ENCODE measurements at places on chromosomes 16 and 17.

DNA sequence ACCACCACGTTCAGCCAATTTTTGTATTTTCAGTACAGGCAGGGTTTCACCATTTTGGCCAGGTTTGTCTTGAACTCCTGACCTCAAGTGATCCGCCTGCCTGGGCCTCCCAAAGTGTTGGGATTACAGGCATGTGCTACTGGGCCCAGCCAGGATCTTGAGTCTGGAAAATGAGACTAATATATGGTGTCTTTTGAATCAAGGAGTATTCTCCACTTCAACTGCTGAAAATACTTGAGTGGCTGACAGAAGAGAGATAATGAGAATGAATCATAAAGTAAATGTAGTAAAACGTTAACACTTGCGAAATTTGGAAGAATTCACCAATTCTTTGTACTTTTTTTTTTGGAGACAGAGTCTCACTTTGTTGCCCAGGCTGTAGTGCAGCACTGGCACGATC lies 16.6 kb downstream of the SMYD4 start:
- DNase-seq = no peak

GRCh38 chr17:42273474-42274252 lies 2.5 kb downstream of the STAT5B start:
- DNase-seq = no peak

DNA sequence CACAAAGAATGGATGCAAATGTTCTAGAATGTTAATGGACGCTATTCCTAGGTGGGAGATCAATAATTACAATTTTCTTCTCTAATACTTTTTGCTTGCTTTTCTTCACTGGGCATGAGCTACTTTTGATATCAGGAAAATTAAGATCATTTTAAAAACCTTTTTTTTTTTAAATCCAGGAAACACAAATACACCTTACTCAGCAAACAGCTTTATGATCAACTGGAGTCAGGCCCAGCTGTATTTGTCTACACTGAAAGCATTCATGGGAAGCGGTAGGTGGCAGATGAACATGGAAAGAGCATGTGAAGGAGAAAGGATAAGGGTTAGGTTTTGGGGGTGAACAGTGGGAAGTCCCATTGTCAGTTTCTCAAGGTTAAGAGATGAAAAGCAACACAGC lies 97.8 kb downstream of the WDR59 start:
- DNase-seq = no peak

DNA sequence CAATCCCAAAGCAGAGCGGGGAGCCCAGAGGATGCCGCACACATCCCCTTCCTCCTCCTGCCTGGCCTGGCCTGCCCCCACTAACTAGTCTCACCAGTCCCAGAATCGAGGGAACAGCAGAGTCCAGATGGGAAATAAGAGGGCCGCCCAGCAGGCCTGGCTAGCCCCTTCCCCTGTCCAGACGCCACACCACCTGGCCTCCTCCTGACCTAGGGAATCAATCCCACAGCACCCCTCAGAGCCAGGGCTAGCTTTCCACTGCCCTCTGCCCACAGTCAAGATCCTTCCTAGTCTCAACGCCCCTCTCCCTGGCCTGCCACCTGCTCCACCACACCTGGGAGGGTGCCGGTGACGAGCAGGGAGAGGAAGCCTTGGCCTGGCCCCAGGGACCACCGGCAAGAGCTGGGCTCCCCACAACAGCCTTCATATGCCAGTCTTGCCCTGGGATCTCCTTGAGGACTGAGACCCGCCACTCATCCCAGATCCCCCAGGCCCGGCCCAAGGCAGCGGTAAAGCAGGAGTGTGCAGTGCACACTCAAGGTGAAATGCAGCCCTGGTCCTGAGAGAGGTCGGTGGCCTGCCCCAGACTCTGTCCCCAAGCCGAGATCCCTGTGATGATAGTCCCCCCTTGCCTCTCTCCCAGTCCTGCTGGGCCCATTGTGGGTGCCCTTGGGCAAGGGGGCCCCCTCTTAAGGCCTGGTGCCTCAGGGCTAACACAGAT lies 27.9 kb downstream of the KATNB1 start:
- no peak for DNase-seq

DNA sequence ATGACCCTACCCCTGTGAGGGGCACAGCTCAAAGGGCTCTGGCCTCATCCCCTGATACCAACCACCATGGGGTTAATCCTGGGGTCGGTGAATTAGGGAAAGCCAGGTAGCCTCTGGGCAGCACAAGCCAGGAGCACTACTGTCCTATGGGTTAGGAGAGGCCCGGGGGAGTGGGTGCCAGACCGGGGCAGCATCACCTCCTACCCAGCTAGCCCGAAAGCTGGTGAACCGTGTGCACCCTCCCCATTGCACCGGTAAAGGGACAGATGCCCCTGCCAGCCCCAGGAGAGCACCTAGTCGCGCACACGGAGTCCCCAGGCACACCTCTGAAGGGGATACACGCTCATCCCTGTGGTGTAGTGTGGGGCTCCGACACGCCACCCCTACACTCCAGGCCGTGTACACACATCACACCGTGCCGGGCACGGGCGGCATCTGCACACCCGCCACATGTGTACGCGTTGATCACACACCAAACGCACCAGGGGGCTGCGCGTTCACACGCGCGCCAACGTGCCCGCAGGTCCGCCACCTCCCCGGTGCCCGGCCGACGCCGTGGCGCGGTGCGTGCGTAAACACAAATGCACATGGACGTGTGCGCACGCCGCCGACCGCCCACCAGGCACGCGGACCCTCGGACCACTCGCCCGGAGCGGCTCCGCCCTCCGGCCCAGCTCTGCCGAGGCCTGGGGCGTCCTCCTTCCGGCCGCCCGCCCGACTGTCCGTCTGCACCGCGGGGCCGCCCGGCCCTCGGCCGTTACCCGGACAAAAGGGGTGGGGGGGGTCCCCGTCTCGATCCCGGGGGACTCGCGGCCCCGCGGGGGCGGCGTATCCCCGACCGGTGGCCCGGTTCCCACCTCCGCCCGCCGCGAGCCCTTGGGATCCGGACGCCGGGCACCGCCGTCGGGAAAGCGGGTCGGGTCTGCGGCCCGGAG lies 785 bp downstream of the UBALD1 start:
- no peak for DNase-seq

DNA sequence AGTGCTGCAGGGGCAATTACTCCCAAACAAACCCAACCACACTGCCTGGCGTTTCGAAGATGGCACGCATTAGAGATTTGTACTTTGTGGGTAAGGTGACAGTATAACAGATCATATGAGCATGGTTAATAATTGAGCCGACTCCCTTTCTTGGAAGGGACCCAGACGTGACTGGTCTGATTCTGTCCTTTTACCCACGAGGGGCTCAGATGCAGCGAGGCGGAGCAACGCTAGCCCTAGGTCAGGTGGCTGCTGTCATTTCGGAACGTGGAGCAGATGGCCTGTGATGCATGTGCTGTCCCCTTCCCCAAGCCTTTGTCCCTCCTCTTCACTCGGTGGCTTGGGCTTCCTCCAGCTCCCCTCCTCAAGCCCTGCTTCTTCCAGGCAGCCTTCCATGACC lies 84.2 kb downstream of the SNX29 start:
- no peak for DNase-seq

- DNase-seq = no peak
These were observed 14.4 kb downstream of the CANT1 start for GRCh38 chr17:78995022-78995760.

DNA sequence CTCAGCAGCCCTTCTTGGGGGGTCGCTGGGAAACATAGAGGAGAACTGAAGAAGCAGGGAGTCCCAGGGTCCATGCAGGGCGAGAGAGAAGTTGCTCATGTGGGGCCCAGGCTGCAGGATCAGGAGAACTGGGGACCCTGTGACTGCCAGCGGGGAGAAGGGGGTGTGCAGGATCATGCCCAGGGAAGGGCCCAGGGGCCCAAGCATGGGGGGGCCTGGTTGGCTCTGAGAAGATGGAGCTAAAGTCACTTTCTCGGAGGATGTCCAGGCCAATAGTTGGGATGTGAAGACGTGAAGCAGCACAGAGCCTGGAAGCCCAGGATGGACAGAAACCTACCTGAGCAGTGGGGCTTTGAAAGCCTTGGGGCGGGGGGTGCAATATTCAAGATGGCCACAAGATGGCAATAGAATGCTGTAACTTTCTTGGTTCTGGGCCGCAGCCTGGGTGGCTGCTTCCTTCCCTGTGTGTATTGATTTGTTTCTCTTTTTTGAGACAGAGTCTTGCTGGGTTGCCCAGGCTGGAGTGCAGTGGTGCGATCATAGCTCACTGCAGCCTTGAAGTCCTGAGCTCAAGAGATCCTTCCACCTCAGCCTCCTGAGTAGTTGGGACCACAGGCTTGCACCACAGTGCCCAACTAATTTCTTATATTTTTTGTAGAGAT lies 3.4 kb downstream of the STH start:
- peak; percentile 69 for DNase-seq

- DNase-seq = no peak
These were observed 16.8 kb upstream of the BCO1 start for GRCh38 chr16:81221731-81222130.

- DNase-seq = no peak
These were observed 5.2 kb downstream of the IL34 start for GRCh38 chr16:70651524-70651923.

DNA sequence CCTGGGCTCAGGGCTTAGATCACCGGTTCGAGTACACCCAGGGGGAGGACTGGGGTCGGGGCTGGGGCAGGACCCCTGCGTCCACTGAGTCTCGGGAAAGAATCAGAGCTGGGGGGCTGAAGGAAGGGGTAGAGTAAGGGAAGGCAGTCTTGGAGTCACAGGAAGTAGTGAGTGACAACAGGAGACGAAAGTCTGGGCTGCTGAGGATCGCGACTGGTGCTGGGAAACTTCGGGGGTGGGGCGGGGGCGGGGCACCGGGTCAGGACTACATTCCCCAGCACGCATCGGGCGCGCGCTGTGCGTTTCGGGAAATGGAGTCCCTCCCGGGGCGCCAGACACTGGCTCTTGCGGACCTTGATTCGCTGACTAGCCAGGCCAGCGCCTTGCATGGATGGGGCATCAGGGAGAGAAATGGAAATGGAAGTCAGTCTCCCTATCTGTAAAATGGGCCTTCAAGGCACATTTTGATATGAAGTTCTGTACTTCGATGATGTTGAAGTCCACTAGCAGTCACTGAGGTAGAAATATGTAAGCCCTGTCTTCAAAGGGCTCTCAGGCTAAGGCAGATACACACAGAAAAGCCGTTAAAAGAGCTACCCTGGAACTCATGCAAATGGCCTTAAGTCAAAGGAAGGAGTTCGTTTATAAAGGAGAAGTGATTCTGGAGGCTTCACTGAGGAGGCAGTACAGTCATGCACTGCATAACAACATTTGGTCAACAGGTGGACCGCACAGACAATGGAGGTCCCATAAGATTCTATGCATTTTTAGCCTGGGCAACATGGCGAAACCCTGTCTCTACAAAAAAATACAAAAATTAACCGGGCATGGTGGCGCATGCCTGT lies 697 bp downstream of the CTF1 start:
- DNase-seq = peak; percentile 93

- no peak for DNase-seq
These were observed 1151.9 kb upstream of the GOT2 start for GRCh38 chr16:59886021-59886420.

- DNase-seq = no peak
These were observed 120.2 kb upstream of the SALL1 start for GRCh38 chr16:51271156-51271701.

DNA sequence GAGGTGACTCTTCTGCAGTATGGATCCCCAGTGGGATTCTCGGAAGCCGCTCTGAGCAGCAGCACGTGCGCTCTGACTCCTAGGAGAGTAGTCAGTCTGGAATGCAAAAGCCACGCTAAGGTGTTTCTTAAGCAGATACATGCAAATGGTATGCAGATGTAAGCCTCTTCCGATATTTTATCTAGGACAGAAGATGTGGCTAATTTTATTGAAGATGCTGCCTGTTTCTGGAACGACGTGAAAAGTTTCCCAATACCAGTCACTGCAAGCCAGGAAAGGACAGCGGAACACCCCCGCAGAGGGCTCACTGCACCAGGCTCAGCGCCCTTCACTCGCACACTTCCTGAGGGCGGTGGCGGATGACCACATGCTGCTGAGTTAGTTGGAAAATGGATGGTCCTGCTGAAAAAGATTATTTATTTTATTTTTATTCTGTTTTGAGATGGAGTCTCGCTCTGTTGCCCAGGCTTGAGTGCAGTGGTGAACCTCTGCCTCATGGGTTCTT lies 10.1 kb downstream of the FADS6 start:
- no peak for DNase-seq

DNA sequence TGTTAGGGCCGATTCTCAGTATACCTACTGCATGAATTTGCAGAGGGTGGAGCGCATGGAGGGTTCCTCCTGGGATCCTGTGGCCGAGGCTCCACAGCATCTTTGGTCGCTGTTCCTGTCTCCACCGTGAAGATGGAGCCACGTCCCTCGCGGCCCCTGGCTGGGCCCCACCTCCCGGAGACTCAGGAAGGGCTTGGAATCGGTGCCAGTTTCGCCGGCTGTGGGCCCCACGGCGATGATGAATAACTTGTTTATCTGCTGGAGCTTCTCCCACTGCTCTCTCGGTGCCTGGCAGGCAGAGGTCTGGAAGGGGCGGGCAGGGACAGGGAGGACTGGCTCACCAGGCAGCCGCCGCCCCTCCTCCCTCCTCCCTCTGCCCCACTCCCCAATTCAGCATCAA lies 8.1 kb downstream of the SLC5A11 start:
- peak; percentile 87 for DNase-seq

GRCh38 chr17:31880311-31880710 lies 21.2 kb downstream of the UTP6 start:
- no peak for DNase-seq

- no peak for DNase-seq
These were observed 27.7 kb downstream of the TBCD start for GRCh38 chr17:82779541-82779940.

GRCh38 chr16:11668623-11669379 lies 546 bp downstream of the SNN start:
- peak; percentile 68 for DNase-seq

- DNase-seq = no peak
These were observed 11.6 kb upstream of the NOS2 start for GRCh38 chr17:27811961-27812360.

GRCh38 chr16:54180421-54181359 lies 105.9 kb downstream of the IRX3 start:
- no peak for DNase-seq

GRCh38 chr16:66298571-66299120 lies 67.8 kb upstream of the CDH5 start:
- DNase-seq = no peak

DNA sequence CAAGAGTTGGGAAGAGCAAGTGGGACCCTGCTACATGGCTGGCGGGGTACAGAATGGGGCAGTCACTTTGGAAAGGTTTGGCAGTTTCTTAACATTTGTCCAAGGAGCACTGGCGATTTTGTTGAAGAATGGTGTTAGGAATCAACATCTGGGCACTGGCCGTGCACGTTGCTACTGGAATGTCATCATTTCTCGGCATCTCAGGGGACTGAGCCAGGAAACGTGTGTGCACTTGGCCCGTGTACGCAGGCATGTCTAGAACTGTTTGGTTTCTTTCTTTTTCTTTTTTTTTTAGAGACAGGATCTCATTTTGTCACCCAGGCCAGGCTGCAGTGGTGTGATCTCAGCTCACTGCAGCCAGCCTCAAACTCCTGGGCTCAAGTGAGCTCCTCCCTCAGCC lies 17.3 kb upstream of the FOXK2 start:
- DNase-seq = no peak

GRCh38 chr17:1907909-1908698 lies 78.3 kb downstream of the RPA1 start:
- peak; percentile 57 for DNase-seq

- DNase-seq = no peak
These were observed 238.1 kb downstream of the ZNF423 start for GRCh38 chr16:49617710-49618330.

- DNase-seq = no peak
These were observed 23.2 kb upstream of the NPTX1 start for GRCh38 chr17:80499560-80499959.

All from head of caudate nucleus (tissue), 42 donors.